Activated T-cell treated with anti-CD3 and anti-CD28 coated beads for 24 hours (primary cell): ENCODE measurements at places on chromosomes 5 and 9.

DNA sequence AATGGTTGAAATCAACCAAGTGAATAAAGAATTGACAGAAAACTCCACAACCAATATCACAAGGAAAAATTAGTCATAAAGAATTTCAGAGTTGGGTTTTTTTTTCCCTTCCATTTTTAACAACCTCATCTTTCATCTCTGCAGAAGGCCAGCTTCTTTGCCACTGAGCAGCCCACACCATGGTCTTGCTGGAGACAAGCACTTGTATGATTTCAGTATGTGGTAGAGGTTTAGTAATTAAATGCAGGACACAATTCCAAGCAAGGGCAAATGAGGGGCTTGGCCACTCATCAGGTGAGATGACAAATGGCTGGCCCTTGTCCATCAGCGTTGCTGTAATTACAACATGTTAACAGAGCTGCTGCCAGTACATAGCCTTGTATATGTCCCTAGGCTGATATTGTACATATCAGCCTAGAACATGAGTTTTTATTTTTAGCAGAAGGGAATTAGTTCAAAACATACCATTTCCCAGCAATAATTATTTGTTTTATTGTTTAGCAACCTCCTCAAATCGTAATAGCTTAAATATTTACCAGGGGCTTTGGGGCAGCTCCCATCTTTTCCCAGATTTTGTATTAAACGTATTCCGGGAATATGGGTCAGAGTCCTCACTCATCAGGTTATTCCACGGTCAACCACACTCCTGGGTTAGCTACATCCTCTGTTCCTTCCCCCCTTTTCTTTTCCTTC lies 5.0 kb upstream of the C9 start:
- no peak for DNase-seq

DNA sequence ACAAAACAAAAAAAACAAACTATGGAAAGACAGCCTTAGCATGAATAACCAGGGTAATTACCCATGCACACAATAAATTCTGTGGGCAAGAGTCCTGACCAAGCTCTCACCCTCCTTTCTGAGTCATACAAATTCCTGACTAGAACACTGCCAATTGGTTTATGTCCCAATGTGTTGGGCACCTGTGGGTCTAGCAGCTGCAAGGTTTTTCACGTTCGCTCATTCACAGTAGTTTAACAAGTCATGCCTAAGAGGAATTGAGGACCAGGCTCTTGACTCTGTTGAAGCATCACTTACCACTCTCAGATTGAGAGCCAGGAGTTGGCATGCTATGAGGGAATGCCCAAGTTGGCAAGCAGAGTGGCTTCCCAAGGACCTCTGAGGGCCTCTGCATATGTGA lies 205.5 kb upstream of the SLC24A2 start:
- no peak for DNase-seq

DNA sequence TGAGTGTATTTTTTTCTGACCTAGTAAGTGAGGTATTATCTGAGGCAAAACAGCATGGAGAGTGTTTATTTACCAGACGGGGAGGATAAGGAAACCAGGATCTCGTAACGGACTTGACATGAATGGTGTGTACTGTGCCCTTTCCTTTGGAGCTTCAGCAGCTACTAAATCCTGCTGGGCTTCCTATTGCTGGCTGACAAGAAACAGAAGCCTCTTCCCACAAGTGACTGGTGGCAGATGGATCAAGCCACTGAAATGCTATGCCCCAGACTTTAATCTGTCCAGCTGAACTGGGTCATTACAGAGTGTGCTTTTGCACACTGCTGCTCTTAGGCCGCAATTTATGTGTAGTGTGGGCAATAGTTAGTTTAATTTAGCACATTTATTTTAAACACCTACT lies 162.7 kb upstream of the MRPS30 start:
- no peak for DNase-seq

GRCh38 chr9:36987891-36988290 lies 46.2 kb downstream of the PAX5 start:
- DNase-seq: no peak

DNA sequence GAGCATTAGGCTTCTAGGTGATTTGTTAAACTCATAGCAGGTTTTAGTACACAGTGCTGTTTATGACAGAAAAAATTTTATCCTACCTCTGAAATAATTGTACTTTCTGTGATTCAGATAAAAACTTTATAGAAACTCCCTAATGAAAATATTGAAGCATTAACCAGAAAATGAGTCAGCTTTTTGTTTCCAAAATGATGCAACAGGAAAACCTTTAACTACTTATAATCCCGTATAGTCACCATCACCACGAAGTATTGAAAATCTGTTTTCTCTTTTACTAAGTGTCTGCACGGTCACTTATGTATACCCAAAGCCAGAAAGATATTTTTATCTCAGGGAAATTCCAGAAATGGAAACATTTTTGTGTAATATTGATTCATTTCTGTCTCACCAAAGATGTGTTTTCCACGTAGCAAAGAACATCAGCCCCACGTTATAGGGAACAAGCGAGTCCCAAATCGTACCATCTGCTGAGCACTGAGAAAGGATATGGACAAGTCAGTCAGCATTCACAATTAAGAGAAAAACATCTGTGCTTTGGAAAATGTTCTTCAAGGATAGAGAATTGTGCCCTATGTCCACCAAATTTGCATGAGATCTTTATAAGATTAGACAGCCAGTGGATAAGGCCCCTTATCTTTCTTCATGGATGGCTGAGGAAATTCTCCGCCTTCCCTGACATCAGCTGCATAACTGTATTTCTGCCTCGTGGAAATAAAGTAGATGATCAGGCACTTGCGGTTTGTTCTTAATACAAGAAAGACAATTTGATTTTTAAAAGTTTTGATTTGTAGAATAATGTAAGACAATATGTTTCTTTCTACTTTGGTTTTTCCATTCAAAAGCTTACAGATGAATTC lies 41.9 kb downstream of the TNFAIP8 start:
- no peak for DNase-seq
